ENCODE measurements at places on chromosomes 3 and 15. TPM values are rescaled to one million over a fixed set of nuclear protein-coding genes. Genes with fewer than 3 reads are reported as not detected.

DNA sequence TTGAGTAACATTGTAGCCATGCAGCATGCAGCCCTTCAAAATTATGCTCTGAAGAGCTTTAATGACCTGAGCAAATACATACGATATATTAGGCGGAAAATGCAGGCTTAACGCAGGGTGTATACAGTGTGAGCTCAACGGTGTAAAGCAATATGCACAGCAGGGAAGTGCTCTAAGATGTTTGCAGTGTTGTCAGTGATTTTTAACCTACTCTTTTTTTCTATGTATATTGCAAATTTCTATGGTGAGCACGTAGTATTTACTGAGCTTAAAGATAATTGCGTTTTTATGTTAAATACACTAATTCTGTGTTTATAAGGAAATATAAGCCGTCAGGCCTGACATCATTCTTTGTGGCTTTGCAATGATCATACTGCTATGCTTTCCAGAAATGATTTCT is 42.1 kb downstream of the DGKG start:
- DNase-seq: no peak

DNA sequence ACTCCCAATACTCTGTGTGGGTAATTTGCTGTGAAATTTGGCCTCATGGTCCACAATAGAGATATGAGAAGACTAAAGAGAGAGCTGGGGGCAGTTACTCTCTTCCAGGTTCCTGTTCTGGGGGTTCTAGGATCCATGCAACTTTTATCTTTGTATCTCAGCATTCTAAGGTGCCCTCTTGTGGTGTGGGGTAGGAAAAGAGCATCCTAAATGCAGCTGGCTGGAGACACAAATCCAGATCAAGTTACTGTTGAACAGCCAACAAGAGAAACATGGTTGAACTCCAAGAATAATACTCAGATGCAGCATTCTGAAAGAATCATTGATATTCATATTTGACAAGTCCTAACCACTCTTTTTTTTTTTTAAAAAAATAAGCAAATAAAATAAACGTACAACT is 238.2 kb downstream of the GREM1 start:
- peak; percentile 82 for DNase-seq

DNA sequence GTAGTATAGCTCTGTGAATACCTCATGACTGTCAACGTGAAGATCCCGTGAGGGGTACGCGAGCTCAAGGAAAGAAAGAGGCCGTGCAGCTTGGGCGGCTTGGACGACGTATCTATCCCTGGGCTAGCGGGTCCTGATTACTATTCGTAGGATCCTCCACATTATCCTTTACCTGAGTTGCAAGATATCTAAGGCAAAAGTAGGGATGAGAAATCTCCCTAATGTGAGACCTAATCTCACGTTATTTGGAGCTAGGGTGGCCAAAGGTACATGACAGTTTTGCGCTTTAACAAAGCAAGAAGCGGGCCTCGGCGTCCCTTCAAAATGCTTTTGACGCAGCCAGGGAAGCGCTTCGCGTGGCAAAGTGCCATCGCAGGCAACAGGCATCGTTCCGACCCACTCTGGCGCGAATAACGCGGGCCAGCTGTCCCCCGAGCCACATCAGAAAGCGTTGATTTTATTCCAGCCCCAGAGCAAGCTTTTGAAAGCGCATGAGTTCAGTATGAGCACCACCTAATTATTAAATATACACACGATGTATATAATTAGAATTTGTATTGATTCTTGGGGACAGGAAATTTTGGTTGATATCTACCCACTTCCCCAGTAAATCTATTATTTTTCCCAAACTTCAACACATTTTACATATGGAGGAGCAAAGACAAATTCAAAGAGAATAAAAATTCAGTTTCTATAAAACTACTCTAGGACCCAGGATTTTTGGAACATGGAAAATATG is 2.5 kb upstream of the EOMES start:
- no peak for DNase-seq

GRCh38 chr15:62391641-62392262 is 226.7 kb upstream of the C2CD4B start:
- DNase-seq: peak; percentile 75

DNA sequence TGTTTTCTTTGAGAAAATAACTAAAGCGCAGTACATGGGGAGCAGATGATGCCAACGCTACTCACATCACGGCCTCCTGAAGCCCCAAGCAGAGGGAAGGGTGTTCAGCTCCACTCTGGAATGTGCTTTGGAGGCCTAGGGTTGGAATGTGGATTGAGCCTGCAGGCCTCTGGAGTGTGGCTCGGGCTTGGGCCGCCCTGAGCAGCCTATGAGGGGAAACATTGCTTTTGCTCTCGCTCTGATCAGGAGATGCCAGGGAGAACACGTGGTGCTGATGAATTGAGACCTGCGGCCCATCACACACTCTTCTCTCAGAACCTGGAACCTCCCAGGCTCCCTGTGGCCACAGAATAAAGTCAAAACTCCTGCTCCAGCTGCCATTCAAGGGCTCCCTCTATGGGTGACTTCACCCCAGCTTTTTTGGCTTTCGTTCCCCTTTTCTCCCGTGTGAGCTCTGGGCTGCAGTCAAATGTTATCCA is 23.3 kb downstream of the CCDC13 start:
- DNase-seq: no peak

GRCh38 chr15:93469994-93470393 is 381.0 kb upstream of the RGMA start:
- DNase-seq: no peak

GRCh38 chr3:40557575-40558161 is 32.9 kb downstream of the ZNF621 start:
- no peak for DNase-seq

DNA sequence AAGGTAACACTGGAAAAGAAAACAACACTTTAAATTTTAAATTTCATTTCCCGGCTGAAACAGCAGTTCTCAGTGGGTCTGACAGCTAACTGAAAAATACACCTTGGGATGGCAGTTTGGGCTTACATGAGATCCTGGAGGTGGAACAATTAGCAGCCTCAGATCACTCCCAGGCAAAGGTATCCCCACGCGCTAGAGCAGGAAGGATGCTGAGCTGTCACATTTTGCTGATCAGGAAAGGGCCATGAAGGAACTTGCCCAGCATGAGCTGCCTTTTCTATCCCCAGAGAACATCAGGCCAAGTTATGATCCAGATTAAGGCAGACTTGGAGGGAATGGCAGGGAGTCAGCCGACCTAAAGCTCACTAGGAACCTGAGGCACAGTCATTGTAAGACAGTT is 204.8 kb upstream of the SLC2A2 start:
- DNase-seq: no peak

- DNase-seq: no peak
These were observed 559.3 kb upstream of the ARRDC4 start for GRCh38 chr15:97401195-97401594.

- peak; percentile 55 for DNase-seq
These were observed 23.0 kb downstream of the SLC12A8 start for GRCh38 chr3:125189378-125190165.

C2CD4A gene
- total RNA-seq: not detected

SCAANT1 gene
- not detected for total RNA-seq

Measured in myocyte (in vitro differentiated cells).